ENCODE measurements at places on chromosomes 5 and 9. TPM values are rescaled to one million over a fixed set of nuclear protein-coding genes. Genes with fewer than 3 reads are reported as not detected.
A peak's percentile ranks its signal among the peaks of the same experiment; 100 is the strongest.

The LNPEP gene
- total RNA-seq, result 23.6 TPM

The TMEFF1 gene
- not detected for total RNA-seq

- no peak for ATAC-seq
Observed at GRCh38 chr5:39208471-39208870, 10.9 kb downstream of the FYB1 start.

The C1QTNF2 gene
- total RNA-seq, result 0.20 TPM

- no peak for ATAC-seq
Observed at GRCh38 chr5:111689357-111689935, 67.5 kb downstream of the NREP start.

DNA sequence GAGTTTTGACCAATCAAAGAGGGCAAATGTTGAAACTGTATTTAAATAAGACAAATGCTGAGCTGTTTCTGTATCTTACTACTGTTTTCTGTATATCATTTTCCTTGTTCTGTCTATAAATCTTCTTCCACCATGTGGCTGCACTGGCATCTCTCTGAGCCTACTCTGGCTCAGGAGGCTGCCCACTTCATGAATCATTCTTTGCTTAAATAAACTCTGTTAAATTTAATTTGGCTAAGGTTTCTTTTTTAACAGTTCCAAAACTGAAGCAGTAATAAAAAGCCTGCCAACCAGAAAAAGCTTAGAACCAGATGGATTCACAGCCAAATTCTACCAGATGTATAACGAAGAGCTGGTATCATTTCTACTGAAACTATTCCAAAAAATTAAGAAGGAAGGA lies 40.2 kb upstream of the TAS2R1 start:
- ATAC-seq, result no peak

- no peak for ATAC-seq
Observed at GRCh38 chr5:153080940-153081339, 409.5 kb upstream of the GRIA1 start.

The NPR3 gene
- 12.6 TPM for total RNA-seq

GRCh38 chr5:158483281-158483860 lies 616.3 kb downstream of the EBF1 start:
- no peak for ATAC-seq

GRCh38 chr5:172299916-172300439 lies 16.4 kb upstream of the UBTD2 start:
- no peak for ATAC-seq

The GFPT2 gene
- total RNA-seq, result 1.1 TPM

DNA sequence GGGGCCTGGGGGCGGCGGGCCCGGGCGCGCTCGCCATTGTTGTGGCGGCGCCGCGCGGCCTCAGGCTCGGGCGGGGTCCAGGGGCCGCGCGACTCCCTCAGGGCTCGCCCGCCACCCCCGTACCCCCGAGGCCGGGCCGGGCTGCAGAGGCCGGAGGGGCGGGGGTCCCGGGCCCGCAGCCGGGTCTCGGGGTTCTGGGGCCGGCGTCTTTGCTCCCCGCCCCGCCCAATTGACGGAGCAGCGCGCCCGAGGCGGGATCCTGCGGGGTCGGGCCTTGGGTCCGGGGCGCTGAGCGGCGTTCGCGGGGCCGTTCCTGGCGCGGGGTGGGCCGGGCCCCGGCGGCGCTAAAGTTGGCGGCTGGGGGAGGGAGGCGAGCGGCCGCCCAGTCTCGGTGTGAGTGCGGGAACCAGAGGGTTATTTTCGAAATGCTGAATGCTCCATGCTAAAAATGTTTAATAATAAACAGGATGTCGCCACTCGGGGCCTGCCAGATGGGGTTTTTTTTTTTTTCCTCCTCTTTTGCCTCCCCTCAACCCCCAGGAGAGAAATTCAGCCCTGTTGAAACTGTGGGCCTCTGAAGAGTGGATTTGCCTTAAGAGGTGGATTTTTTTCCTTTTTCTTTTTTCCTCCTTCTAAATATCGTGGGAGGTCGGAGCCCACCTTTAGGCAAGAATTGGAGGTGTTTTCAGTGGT lies 724 bp downstream of the PRRC2B start:
- ATAC-seq, result peak; percentile 27

The OLFM1 gene
- total RNA-seq, result 4.9 TPM

DNA sequence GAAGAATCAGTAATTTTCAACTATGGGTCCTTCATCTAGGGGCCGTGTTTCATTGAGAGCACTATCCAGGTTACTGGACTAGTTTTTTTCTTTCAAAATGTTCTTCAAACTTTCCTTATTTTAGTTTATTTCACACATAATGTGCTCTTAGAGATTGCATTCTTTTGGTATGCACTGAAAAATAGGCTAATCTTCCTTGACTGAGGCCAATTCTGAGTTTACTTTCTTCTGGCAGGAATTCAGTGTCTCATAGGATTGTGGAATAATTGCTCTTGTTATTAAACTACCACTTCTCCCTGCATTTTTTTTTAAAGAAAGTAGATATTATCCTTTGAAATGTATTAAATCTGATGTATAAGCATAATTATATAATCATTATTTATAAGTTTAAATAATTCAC lies 624.5 kb downstream of the RAB3C start:
- no peak for ATAC-seq

GRCh38 chr9:68720656-68721313 lies 15.7 kb downstream of the PIP5K1B start:
- ATAC-seq, result no peak

- peak; percentile 43 for ATAC-seq
Observed at GRCh38 chr5:126852091-126852571, 75.2 kb downstream of the LMNB1 start.

The OR13F1 gene
- total RNA-seq, result not detected

The SEPTIN8 gene
- 46.0 TPM for total RNA-seq

DNA sequence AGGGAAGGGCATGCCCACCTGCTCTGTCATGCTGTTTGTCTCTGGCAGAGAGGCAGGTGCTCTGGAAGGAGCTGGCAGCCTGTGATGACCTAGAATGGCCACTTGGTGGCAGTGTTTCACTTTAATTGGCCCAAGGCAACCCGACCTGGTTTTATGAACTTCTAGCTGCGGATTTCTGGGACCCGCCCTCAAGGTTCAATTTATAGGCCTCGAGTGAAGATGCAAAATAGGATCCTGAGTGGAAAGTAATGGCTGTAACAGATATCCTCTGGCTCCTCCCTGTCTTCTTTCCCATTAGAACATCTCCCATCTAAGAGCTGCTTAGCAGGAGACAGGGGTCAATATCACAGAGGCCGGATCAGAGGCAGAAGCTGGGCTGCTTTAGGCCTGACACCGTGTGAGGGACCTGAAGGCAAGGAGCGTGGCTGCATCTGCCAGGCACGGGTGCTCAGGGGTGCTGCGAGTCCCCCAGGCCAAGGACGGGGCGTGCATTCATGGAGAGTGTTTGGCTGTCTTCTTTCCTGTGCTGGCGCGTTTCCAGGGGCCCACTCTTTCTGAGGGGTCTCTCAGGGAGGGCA lies 56.7 kb upstream of the SLC28A3 start:
- peak; percentile 81 for ATAC-seq

DNA sequence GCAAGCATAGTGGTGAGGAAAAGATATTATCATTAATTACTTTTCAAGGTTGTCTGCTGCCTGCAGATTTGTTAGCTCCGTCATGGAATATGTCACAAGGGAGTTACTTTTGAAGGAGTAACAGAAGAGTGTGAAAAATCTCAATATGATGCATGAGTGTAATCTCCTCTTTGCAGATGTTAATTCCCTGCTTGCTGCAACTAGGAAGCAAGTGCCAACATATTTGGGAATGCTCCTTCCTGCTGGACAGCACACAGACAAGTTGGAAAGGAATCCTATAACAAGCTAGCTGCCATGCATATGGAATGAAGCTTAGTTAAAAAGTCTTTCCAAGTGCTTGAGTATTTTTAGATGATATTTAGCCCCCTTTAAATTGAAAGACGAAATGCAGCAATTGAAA lies 2023.6 kb upstream of the CDH6 start:
- ATAC-seq, result no peak

- ATAC-seq, result no peak
Observed at GRCh38 chr9:130936285-130937117, 2.5 kb downstream of the FIBCD1 start.

DNA sequence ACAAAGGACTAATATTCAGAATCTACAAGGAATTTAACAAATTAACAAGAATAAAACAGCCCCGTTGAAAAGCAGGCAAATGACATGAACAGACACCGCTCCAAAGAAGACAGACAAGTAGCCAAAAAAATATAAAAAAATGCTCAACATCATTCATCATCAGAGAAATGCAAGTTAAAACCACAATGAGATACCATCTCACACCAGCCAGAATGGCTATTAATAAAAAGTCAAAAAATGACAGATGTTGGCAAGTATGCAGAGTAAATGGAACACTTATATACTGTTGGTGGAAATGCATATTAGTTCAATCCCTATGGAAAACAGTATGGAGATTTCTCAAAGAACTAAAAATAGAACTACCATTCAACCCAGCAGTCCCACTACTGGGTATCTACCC lies 302.7 kb upstream of the RGMB start:
- ATAC-seq, result no peak

DNA sequence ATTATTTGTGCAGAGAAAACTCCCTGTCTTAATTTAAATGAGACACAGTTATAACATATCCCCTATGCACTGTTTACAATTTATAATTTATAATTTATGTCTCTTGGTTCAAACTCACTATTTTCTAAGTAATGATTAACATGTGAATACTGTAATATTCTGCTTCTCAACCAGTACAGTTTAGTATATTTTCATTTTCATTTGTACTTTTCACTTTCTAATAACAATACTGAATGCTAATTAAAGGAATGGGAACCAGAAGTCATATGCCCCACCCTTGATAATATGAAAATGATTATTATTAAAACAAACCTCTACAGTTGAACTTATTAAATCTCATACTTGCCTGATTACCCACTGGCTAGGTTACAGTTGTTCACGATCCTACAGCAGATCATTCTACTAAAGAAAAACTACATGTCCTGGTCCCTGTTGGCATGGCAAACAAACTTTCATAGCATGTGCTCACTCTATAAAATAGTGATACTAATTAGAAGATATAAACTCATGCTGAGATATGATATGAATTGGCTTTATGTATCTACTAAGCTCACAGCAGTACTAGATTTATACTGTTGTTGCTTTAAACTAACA lies 66.4 kb downstream of the POU5F2 start:
- ATAC-seq, result no peak

GRCh38 chr9:32986971-32987370 lies 14.5 kb downstream of the APTX start:
- ATAC-seq, result no peak

GRCh38 chr9:70053864-70054263 lies 10.2 kb downstream of the MAMDC2 start:
- peak; percentile 85 for ATAC-seq

DNA sequence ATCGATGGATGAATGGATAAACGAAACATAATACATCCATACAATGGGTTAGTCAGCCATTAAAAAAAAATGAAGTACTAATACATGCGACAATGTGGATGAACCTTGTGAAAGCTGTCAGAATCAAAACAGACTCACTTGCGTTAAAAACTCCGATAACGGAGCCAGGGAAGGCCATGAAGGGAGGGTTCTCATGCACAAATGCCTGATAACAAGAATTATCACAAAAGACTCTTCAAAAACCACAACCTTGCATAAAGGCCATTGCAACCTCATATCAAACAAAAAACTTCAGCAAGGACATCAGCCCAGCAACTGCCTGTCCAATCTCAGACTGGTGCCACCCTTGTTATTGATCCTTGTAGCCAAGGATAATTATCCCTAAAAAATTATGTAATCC lies 13.7 kb downstream of the ERMP1 start:
- ATAC-seq, result no peak

DNA sequence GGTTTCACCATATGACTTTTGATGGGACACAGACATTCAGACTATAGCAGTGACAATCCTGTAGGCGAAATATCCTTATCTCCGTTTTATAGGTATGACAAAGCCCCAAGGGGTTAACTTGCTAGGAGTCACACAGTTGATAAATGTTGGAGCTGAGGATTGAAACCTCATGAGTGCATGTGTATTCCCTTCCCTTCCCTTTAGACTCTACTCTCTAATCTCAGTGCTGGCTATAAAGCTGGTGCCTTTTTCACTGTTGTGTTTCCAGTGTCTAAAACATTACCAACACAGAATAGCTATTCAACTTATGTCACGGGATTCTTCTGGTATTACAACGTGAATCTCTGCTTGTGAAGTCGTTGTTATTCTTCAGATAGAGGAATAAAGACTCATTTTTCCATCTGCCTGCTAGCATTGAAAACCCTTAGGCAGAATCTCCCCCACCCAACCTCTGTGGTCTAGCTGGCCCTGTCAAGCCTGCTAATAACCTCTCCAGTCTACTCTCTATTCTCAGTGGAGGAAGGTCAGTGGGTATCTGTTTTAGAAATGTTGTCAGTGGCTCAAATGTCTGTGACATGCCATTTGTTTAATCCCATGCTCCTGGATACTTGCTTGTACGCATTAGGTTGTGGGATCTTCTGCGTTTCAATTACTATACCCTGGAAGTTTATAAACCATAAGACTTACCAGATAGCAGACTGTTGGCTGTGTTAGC lies 121.2 kb downstream of the TLE4 start:
- ATAC-seq, result no peak

DNA sequence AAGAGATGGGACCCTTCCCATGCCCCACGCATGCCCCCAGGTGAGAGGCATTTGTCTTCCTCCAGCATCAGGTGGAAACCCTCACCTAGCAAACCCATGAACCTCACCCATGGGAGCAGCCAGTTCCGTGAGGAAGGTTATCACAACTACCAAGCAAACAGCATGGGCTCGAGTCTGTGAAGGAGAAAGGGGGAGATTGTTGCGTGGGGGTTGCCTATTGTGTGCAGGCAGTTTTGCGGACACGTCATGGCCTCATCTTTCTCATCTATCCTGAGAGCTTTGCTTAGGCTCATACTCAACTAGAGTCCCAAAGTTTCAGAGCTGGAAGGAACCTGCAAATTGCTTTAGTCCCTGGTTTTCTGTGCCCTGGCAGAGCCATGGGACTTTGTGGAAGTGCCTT lies 73.6 kb upstream of the TGFBR1 start:
- no peak for ATAC-seq

DNA sequence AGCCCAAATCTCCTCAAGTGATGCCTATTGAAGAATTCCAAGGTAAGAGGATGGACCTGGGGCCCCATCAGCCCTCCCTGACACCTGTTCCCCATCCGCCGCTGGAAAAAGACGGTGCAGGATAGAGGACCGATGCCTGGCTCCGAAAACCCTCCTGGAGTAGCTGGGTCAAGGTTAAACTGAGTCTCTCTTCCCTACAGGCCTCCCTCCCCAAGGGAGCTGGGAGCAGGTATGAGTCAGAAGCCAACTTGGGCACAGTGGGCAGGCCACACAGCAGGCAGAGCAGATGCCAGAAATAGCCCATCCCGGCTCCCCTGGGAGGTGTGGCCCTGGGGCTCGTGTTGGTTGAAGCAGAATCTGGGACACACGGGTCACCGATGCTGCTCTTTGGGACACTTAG lies 75.6 kb downstream of the NTNG2 start:
- no peak for ATAC-seq

- ATAC-seq, result no peak
Observed at GRCh38 chr5:89471541-89471940, 588.6 kb upstream of the MEF2C start.
